ENCODE measurements at places on chromosomes 12 and 14. TPM values are rescaled to one million over a fixed set of nuclear protein-coding genes. Genes with fewer than 3 reads are reported as not detected.
A peak's percentile ranks its signal among the peaks of the same experiment; 100 is the strongest.

- DNase-seq = peak; percentile 24
Observed at GRCh38 chr12:103673891-103674375, 86.9 kb downstream of the STAB2 start.

- no peak for DNase-seq
Observed at GRCh38 chr14:51185180-51185579, 54.9 kb upstream of the TMX1 start.

- no peak for DNase-seq
Observed at GRCh38 chr12:95506707-95507523, 33.0 kb downstream of the METAP2 start.

DNA sequence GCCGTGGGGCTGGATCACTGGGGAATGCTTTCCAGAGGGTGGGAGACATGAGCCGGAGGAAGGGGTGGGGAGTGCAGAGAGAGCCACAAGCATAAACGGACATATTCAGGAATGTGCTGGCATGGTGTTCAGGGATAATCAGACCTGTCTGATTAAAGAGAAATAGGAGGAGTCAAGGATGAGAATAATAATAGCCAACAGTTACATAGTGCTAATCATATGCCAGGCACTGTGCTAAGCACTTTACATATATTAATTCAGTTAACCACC, 43.7 kb downstream of the LTBP2 start:
- DNase-seq = no peak

NRL gene
- total RNA-seq = 2.3 TPM

- DNase-seq = no peak
Observed at GRCh38 chr14:57725399-57726077, 140.4 kb downstream of the SLC35F4 start.

DNA sequence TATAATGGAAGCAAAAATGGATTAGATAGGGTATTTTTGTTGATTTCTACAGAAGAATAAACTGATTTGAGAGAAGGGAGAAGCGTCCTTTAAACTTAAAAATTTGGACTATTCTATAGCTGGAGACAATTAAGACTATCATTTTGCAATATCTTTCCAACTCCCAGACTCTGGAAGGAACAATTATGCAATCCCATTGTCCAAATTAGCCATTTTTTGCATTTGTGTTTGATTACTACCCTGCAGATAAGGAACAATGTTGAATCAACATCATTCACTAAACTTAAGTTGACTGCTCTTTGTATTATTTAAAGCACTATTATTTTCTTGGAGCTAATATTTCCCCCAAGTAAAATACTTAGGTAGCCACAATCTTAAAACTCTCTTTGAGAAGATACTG, 34.8 kb upstream of the SELPLG start:
- DNase-seq = no peak

JDP2 gene
- 95.7 TPM for total RNA-seq

DNA sequence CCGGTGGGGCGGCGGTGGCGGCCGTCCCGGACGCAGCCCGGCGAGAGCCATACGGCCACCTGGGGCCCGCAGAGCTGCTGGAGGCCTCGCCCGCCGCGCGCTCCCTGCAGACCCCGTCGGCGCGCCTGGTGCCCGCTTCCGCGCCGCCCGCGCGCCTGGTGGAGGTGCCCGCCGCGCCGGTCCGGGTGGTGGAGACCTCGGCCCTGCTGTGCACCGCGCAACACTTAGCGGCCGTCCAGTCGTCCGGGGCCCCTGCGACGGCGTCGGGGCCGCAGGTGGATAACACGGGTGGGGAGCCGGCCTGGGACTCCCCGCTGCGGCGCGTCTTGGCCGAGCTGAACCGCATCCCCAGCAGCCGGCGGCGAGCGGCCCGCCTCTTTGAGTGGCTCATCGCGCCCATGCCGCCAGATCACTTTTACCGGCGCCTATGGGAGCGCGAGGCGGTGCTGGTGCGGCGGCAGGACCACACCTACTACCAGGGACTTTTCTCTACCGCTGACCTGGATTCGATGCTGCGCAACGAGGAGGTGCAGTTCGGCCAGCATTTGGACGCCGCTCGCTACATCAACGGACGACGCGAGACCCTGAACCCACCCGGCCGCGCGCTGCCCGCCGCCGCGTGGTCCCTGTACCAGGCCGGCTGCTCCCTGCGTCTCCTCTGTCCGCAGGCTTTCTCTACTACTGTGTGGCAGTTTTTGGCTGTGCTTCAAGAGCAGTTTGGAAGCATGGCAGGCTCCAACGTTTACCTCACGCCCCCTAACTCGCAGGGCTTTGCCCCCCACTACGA, 716 bp downstream of the RIOX1 start:
- DNase-seq = peak; percentile 71

DNA sequence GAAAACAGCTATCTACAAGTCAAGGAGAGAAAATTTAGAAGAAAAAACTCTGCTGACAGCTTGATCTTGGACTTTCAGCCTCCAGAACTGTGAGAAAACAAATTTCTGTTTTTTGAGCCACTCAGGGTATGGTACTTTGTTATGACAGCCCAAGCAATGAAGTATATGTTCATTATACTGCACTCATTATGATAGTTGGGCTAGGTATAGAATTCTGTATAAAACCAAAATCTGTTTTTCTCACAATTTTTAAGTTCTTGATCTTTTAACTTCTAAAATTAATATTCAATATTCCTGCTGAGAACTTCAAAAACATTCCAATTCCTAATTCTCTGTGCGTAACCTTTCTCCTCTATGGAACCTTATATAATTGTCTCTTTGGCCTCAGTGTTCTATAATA, 200.8 kb downstream of the SLC5A8 start:
- DNase-seq = no peak

NRXN3 gene
- total RNA-seq = 15.9 TPM

- no peak for DNase-seq
Observed at GRCh38 chr14:69398818-69399210, 322 bp downstream of the SLC39A9 start.

DNA sequence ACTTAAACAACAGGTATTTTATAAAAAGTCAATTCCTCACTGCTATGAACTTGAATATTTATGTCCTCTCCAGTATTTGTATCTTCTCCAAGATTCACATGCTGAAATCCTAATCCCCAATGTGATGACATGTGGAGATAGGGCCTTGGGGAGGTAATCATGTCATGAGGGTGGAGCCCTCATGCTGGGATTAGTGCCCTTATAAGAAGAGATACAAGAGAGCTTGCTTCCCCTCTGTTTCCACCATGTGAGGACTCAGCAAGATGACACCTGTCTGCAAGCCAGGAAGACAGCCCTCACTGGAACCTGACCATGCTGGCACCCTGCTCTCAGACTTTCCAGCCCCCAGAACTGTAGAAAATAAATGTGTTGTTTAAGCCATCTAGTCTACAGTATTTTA, 36.2 kb downstream of the OSBPL8 start:
- DNase-seq = no peak

- DNase-seq = peak; percentile 22
Observed at GRCh38 chr12:54701940-54702592, 53.9 kb upstream of the DCD start.

GRCh38 chr14:66111891-66112290, 374.3 kb upstream of the CCDC196 start:
- DNase-seq = no peak

- DNase-seq = no peak
Observed at GRCh38 chr12:117403586-117404139, 42.2 kb upstream of the NOS1 start.

- DNase-seq = no peak
Observed at GRCh38 chr12:103085541-103085940, 128.1 kb downstream of the ASCL1 start.

DNA sequence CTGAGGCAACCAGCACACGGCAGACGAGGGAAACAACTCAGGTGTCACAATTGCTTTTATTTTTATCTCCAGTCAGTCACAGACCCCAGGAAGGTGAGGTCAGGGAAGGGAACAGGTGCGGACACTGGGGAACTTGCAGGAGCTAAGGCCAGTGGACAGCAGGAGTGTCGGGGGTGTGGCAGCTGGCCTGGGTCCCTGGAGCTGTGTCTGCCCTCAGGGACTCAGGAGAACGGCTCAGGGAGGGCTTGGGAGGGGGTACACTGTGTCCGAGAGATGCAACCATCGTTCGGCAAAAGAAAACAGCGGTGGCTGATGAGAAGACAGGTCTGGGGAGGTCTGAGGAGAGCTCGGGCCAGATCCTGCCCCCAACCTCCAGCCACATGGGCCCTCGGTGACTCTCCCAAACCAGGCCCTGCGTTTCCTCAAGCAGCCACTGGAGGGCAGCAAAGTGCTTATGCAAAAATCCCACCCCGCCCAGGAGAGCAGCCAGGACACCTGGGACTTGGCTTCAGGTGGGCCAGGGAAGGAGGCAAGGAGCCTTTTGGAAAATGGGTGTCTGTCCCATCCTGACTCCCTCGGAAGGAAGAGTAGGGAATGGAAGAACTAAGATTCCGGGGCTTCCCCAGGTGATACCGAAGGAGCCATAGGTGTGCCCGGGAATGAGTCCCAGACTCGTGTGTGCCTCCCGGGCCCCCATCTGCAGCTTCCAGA, 24.1 kb upstream of the BCDIN3D start:
- peak; percentile 93 for DNase-seq

DNA sequence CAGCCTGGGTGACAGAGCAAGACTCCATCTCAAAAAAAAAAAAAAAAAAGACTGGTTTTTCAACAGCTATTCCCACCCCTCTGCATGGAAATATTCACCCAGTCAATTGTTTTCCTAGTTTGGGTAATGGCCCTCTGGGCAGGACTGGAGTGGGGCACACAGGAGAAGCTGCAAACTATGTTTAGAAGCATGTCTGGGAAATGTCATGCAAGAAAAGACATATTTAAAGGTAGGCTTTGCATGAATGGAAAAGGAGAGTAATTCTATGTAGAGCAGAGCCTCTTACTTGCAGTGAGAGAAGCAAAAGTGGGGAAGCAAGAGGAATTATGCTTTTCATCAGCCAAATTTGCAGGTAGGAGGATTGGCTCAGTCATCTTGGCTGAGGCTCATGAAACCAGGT, 276.5 kb upstream of the PLEKHG7 start:
- no peak for DNase-seq

DNA sequence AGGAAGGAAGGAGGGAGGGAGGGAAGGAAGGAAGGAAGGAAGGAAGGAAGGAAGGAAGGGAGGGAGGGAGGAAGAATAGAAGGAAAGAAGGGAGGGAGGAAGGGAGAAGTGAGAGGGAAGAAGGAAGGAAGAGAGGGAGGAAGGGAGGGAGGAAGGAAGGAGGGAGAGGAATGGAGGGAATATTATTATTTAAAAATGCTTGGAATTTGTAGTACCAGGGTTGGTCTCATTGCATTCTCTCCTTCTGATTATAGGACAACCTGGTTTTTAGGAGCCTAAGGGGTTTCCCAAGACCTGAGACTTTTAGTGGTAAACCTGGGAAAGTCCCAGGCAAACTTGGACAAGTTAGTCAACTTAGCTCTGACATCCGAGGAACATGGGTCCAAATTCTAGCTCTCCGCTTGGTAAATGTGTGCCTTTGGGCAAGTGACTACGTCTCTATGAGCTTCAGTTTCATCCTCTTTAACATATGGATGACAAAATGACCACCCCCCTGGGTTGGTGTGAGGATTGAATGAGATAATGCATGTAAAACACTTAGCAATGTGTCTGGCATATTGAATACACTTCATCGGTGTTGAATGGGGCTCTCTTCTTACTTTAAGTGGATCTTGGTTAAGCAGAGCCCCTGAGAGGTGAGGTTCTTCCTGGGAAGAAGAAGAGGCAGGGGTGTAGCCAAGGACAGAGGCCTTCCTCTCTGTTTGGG, 690.7 kb upstream of the TBX3 start:
- no peak for DNase-seq

PLEK2 gene
- 36.5 TPM for total RNA-seq

DNA sequence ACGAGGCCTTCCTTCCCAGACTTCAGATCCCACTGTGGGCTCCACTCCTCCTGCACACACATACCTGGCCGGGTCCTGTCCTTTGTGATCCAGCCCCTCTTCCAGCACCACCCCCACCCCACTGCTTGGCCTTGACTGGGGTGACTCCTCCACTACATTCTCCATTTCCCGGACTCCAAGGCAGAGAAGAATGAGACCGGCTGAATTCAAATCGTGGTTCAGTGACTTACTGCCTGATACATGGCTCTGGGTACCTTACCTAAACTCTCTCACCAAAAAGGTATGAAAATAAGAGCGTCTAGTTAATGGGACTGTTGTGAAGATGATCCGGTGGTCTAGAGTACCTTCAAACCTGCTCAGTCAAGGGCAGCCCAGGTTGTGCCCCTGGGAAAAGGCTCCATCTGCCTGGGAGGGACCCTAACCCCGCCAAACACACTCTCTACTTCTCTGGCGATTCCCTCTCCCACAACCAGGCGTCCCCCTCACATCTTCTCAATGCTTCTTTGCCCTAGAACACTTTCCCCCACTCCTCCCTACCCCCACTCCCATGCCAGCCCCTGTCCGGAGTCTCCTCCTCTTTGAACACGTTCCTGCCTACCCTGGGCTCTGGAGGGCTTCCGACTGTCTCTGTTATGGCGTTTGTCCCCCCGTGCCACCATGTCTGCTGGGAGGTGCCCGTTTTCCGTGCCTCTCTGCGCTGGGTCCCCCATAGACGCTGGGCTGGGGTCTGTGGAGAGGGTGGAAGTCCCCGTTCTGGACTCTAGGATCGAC, 1.5 kb upstream of the ZBTB42 start:
- no peak for DNase-seq

GRCh38 chr14:44791730-44792129, 170.0 kb downstream of the KLHL28 start:
- DNase-seq = no peak

CELA1 gene
- not detected for total RNA-seq

- DNase-seq = no peak
Observed at GRCh38 chr14:99378782-99379214, 101.9 kb downstream of the SETD3 start.

TCTN2 gene
- total RNA-seq = 7.3 TPM

DNA sequence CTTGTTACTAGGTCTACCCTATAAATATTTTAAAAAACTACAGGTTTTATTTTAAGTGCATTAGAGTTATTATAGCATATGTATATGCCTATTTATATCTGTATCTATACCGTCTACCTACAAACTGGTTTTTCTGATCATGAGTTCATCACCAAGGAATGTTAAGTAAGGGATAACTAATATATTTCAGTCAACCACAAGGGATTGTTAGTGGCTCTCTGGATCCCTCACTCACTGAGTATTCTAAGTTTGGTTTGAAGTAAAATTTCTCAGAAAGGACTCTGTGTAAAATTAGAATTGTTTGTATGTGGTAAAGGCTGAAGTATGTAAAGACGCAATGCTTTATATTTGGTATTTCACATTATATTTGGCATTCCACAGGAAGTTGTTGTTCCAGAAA, 4.8 kb downstream of the EPYC start:
- no peak for DNase-seq

GRCh38 chr12:15488481-15488880, 166.2 kb downstream of the PTPRO start:
- no peak for DNase-seq

CCDC198 gene
- 0.66 TPM for total RNA-seq

GRCh38 chr12:32501835-32502333, 102.5 kb downstream of the FGD4 start:
- DNase-seq = peak; percentile 91

RIMBP2 gene
- total RNA-seq = not detected

DNA sequence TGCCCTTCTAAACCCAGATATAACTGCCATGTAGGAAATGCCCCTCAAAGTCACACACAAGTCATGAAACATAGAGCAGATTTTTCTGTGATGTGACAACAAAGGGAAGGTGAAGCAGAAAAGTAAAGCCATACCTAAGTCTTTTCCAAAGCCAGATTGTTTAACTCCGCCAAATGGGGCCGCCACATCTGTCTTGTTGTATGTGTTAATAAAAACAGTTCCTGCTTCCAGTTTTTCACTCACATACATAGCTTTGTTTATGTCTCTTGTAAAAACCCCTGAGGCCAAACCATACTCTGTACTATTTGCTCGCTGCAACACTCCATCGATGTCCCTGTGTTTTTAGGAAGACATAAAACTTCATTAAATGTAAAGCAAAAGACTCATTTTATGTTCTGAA, 40.3 kb downstream of the NOPCHAP1 start:
- no peak for DNase-seq

GRCh38 chr12:8087666-8088065, 5.6 kb downstream of the NECAP1 start:
- DNase-seq = no peak
